ENCODE measurements at places on chromosomes 16 and 17.

GRCh38 chr17:50661795-50662391 is 27.2 kb downstream of the ABCC3 start:
- peak; percentile 86 for DNase-seq

DNA sequence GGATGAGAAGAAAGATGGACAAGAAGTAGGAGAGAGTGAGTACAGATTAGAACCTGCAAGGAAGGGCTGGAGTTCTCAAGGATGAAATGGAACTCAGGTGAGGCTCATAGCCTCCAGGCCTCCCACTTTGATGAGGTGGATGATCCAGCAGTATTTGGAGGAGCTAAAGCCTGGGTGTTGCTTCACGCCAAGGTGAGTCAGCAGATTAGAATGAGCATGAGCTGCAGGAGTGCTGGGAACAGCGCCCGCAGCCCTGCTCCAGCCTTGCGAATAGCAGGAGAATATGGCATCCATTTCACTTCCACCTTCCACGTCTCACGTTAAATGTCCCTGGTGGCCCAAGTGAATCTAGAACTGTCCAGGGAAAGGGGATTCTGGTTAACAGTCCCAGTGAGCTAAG is 94.4 kb upstream of the CPHXL start:
- DNase-seq, result no peak

DNA sequence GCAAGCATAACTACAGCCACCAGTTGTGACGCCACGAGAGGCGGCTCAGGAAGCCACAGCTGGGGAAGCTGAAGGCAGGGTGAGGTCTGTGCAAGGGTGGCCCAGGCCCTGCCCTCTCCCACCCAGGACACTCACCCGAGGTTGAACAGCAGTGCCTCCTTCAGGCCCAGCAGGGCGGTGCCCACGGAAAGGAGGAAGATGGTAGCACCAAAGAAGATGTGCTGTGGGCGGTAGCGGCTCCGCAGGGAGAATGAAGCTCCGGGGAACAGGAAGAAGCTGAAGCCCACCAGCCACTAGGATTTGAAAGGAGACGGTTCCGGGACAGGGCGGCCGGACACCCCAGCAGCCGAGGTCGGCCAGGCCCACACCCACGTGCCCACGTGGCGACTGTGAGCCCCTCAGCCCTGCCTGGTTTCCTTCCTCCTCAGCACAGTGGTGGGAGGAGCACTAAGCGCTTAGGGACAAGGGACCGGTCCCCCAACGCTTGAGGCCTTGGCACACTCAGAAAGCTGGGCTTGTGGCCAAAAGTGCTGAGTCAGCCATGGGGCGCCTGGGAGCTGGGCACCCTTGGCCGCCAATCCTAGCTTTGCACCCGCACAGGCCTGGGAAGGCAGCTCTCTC is 11.0 kb downstream of the CYB561 start:
- no peak for DNase-seq

- no peak for DNase-seq
These were observed 10.5 kb downstream of the GGA2 start for GRCh38 chr16:23499801-23500200.

GRCh38 chr17:43356999-43357398 is 41.8 kb upstream of the ARL4D start:
- peak; percentile 70 for DNase-seq

GRCh38 chr16:30662449-30662848 is 4.2 kb downstream of the FBRS start:
- DNase-seq, result no peak

DNA sequence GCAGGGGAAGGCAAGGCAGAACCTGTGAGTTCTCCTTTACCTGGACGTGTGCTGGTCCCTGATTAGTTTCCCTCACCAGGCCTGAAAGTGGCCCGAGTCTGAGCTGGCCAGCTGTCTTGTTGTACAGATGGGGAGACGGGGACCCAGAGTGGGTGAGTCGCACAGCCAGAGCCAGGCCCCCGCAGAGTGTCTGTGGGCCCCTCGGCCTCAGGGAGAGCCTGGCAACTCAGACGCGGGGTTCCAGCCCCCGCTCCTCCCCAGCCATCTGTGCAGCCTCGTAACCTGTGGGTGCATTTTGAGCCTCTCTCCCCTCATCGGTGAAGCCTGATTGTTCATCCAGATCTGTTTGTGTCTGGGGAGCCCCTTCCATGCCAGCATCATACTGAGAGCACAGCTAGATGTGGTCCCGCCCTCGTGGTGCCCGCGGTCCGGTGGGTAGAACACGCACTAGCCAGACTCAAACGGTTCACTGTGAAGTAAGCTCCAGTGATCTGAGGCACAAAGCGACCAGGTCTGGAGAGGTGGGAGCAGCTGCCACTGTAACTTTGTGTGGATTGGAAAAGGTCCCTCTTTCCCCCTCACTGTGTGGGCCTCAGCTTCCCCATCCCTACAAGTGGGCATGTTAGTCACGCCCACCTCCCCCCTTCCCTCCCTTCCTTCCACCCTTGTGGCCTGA is 6.0 kb upstream of the NDRG4 start:
- DNase-seq, result no peak

GRCh38 chr17:327296-327695 is 25.3 kb downstream of the RPH3AL start:
- no peak for DNase-seq

DNA sequence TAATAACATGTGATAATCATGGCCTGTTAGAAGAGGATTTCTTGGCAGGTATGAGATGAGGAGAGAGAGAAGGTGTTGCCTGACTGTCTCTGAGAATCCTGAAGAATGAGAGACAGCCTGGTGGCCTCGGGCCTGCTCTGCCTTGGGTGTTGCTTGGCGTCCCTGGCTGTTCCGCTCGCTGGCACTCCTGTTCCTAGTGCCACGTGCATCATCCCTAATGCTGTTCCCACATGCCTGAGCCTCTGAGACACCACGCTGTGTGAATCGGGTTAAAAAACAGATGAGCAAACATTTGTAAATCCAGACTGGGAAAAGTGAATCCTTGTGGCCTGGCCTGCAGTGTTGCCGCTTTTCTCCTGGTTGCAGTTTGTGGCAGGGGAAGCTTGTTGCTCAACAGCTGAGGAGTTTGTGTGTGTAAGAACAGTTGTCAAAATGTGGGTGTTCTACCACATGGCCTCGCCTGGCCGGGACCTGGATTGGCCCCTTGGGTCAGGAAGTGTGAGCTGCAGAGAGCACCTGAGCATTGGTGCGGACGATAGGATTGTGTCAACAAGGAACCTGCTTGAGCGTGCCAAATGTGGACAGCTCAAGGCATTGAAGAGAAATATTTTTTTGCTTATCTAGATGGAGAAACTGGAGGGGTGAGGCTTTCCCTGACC is 22.0 kb downstream of the UBN1 start:
- no peak for DNase-seq

DNA sequence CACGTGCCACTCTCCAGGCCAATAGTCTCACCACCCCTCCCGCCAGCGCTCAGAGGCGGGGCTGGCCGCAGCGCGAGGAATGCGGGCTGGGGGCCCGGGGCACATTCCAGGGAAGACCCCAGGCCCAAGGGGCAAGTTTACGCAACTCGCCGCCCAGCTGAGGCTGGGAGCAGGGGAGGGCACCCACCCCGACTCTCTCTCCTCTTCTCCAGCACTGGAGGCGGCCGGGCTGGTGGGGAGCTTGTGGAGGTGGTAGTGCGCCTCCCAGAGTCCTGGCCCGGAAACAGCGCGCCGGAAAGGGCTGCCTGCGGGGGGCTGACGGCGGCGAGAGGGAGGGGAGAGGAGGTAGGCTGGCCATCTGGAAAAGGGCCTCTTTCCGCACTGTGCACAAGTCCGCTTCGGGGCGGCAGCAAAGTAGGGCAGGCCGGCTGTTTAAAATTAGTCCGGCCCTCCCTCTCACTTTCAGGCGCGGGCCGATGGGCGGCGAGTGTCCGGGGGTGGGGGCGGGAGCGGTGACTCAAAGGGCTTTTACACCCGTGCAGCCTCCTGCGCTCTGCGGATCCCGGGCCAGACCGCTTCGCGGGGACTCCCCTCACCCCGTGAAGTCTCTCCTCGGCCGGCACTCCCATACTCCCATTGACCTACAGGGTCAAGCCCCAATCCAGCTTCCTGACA is 1.1 kb downstream of the FHOD1 start:
- peak; percentile 79 for DNase-seq

- DNase-seq, result no peak
These were observed 24.5 kb upstream of the MTMR4 start for GRCh38 chr17:58538811-58539409.

- DNase-seq, result no peak
These were observed 10.0 kb upstream of the COPRS start for GRCh38 chr17:31869031-31869430.

GRCh38 chr16:21116148-21116693 is 34.4 kb downstream of the DNAH3 start:
- DNase-seq, result no peak

GRCh38 chr16:27448532-27449433 is 46.8 kb downstream of the IL21R start:
- no peak for DNase-seq

DNA sequence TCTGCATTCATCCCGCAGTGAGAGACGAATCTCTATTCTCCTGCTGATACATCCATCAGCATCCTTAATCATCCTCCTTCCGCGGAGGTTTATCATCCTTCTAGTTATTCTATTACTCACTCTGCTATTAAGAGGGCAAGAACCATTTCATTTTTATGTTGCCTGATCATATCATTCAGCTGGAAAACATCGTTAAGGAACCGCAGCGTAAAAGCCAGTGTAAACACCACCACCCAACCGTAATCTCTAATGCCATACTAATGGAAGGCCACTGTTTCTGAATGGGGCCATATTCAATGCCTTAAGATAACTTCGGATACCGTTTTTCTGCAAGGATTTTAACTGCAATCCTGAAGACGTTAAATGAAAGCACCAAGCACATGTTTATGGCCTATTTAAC is 36.7 kb upstream of the ERCC4 start:
- DNase-seq, result no peak

DNA sequence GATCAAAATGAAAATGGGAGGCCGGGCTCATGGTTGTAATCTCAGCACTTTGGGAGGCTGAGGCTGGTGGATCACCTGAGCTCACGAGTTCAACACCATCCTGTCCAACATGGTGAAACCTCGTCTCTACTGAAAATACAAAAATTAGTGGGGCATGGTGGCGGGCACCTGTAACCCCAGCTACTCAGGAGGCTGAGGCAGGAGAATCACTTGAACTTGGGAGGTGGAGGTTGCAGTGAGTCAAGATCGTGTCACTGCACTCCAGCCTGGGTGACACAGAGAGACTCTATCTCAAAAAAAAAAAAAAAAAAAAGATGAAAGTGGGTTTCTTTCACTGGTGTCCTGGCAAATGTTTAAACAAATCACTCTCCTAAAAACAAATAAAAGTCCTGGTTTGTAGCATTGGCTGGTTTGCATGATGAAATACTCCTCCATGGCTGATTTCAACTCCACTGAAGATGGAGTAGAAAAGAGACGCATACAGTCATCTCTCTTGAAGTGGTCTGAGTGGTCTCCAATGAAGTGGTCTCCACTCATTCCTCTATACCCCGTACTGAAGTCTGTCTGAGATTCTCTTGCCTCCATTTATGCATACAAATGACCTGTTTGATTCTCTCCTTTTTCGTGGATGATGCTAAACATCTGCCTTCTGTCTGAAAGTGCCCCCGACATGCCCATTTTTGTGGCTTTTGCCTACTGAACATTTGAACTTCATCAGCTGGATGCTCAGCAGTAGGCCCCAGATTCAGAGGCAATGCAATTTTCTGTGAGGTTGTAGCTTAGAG is 153.0 kb upstream of the FAM20A start:
- no peak for DNase-seq

DNA sequence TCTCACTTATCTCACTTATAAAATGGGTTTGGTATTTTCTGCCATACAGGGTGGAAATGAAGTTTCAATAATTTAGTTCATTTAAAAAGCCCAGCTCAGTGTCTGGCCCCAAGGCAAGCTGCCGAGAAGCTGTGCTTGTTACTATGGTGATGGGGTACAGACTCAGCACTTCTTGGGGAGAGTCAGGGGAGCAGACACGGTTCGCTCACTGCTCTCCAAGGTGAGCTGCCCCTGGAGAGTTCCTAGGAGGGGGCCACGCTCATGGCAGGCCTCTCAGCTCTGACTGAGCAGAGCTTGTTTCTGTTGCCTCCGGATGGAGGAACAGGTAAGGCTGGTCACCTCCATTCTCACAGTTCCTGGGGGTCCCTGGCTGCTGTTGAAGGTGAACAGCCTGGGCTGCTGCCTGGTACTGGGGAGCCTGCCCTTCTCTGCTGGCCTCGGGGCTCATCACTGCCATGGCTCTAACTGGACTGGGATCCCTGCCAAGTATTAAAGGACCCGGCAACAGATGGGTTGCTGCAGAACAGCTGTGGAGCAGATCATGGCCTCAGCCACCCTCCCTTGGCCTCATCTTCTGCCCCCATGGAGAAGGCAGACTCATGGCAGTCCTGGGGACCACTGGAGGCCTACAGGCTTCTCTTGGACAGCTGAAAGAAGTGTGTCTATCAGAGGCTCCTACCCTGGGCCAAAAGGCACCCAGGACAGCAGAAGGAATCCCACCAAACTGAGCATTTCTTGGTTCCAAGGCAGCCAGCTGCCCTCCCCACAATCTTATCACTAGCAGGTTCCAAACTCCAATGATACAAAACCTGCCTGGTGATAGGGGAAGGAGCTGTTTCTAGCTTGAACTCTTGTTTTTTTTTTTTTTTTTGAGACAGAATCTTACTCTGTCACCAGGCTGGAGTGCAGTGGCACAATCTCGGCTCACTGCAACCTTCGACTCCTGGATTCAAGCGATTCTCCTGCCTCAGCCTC is 25.9 kb upstream of the SPATA32 start:
- DNase-seq, result no peak

DNA sequence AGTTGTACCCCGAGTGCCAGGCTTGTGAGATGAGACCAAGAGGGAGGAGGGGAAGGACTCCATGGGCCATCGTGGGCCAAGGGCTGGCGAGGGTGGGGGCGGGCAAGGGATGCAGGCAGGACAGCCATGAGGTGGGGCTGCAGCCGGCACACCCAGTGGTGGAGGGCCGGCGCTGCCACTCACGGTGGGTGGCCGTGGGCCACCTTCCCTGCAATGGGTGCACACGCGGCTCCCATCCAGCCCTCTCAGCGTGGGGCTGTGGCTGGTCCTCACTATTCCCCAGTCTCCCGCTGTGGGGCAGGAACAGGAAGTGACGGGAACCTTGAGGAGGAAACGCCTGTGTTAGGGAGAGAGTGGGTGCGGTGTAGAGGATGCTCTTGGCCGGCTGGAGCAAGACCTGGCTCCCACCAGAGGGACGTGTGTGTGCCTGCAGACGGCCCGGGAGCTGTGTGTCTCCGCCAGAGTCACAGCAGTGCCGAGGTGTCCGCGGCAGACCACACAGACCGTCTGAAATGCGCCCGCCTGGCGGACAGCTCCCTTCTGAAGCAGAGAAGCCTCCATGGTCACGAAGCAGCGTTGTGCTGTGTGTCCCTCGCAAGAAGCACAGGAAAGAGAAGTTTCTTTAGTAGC is 23.6 kb downstream of the CIBAR2 start:
- no peak for DNase-seq

All from Calu3 (cell line).